ENCODE measurements at places on chromosomes 5 and 9.

GRCh38 chr5:167797933-167798332 lies 493.5 kb upstream of the WWC1 start:
- DNase-seq = peak; percentile 37

DNA sequence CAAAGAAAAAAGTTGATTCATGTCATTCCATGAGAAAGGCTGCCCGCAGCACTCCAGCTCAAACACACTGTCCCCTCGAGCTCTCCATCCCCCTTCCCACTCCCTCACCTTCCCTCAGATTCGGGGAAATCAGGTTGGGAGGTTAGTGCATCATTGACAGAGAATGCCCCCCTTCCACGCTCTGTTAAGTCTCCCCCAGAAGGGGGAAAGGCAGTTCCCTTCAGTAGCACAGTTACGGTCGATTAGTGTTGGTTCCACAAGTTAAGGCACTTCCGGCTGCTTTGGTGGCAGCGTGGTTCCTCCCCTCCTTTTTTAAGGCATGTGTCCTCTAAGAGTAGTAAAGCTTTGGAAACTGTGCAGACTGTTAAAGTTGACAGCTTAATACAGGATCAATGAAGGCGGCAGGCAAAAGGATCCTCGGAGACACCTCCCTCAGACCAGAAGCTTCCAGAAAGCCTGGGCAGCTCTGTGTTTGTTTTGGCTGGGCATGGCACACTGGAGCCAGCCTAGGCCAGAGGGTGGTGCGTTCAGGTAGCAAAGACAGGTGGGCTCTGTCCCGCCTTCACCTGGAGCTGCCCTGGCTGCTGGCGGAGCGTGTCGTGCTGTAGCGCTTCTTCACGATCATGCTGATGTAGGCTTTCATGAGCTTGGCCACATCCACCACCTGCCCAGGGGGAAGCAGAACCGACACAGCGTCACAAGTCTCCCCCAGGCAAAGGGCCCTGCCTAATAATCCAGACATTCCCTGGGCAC lies 49.5 kb upstream of the RETREG1 start:
- DNase-seq = no peak

DNA sequence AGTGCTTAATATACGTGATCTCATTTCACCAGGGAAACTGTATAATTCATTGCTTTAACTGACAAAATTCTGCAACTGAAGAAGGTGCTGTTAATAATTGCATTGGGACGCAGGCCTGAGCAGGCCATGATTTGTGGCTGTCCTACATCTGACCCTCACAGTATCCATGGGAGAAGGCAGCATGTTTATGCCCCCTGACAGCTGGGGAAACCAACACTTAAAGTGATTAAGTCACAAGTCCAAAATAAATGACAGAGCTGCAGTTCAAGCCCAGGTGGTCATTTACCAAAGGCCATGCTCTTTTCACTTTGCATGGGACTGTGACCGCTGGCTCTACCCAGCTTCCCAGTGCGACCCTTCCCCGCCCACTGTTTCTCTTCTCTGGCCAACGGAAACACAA lies 30.5 kb upstream of the KCNMB1 start:
- no peak for DNase-seq

- no peak for DNase-seq
Observed at GRCh38 chr5:162323466-162323865, 255.9 kb downstream of the GABRG2 start.

DNA sequence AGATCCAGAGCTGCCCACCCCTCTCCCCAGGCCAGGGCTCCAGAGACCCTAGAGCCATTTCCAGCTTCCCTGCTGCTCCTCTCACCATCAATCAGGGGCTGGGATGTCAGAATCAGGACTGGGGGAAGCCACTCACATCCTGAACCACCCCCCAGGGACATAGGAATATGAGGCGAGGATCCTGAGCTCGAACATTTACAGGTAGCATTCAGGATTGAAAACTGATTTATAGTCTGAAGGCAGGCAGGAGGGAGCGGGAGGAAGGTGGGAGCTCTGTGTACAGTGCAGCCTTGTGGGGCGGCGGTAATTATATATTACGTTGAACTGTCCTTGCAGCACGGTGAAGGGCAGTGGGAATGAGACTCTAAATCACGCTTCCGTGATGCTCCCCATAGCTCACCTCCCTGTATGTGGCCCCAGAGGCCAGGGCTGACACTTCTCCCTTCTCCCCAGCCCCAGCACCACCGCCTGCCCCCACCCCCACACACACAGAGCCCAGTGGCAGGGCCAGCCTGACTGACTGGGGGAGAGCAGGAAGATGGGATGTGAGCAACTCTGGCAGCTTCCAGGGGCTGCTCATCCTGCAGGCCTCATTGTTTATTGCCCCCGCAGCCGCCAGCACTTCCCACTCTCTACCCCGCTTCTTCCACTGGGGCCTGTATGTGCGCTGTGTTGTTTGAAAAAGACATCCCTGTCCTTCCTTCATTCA lies 76.0 kb upstream of the HSPA9 start:
- no peak for DNase-seq

DNA sequence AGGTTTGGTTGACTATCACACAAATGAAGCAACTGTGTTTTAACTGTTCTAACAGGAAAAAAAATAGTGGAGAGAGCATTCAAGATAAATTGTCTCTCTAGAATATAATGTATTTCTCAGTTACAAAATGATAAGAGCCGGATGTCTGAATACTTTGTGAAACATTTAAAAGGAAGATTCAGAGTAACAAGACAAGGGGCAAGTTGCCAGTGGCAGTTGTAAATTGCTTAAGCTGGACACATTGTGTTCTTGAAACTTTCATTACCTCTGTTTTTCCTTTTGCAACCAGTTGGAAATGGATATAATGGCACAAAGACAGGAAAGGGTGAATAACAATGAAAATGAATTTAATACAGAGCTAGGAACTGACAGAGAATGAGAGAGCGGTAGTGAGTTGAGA lies 15.2 kb upstream of the TBCA start:
- no peak for DNase-seq

GRCh38 chr9:95317893-95318211 lies 343 bp upstream of the FANCC start:
- DNase-seq = no peak

DNA sequence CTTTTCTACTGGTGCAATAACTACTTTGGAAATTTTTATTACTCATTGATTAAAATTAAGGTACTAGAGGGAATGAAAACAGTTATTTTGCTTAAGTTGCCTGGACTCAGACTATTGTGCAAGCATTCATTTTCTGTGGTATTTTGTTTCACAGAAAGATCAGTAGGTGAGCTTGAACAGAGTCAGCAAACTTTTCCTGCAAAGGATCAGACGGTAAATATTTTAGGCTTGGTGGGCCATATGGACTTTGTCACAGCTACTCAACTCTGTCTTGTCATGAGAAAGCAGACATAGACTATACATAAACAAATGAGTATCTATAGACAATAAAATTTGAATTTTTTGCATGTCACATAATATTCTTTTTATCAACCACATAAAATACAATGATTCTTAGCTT lies 1036.4 kb downstream of the NR2F1-AS1 start:
- DNase-seq = no peak

- DNase-seq = no peak
Observed at GRCh38 chr5:28580616-28581015, 1542.2 kb upstream of the CDH9 start.

- DNase-seq = no peak
Observed at GRCh38 chr9:28197653-28198052, 624.4 kb upstream of the C9orf72 start.

DNA sequence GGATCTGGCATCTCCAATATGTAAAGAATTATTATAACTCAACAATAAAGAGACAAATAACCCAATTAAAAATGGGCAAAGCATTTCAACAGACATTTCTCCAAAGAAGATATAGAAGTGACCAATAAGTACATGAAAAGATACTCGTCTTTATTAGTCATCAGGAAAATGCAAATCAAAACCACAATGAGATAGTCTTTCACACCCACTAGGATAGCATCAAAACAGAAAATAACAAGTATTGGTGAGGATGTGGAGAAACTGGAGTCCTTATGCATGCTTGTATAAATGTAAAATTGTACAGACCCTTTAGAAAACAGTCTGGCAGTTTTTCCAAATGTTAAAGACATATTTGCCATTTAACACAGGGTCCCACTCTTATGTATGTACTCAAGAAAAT lies 39.1 kb upstream of the ITGA1 start:
- DNase-seq = peak; percentile 39

DNA sequence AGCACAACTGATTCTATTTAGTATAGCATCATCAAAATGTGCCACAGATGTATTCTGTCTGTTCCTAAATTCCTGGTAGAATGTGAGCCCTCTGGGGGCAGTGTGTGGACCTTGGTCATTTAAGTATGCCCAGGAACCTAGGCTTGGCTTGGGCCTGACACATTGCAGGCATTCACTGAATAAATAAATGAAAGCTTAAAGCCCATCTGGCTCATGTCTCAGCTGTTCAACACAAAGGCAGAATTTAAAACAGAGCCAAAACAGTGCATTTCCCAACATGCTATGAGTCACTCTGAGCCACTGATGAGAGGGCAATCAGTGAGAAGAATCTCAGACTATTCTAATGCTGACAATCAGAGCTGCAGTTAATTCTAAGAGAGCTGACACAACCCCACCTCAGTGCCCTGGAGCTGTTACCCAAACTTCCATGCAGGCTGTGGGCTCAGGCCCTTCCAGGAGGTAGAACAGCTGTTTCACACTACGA lies 8.1 kb downstream of the FAM193B start:
- DNase-seq = peak; percentile 74

- DNase-seq = no peak
Observed at GRCh38 chr9:69577123-69577522, 95.0 kb downstream of the APBA1 start.

DNA sequence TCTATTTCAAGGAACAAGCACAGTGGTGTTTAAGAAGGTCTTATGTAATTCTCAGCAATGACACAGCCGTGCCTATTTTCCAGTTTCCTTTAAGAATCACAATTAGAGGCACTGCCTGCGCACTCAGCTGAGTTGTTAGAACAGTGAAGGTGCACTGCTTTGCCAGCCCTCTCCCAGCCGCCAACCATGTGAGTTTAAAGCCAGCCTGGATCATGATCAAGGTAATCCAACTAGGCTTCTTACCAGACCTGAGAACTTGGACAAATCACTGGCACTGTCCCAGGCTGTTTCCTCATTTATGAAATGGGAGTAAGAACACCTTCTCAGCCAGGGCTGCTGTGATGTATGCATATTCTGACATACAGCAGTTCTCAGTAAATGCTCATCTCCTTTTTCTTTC lies 99.6 kb downstream of the ASTN2 start:
- DNase-seq = no peak
